CD14-positive monocyte (primary cell): ENCODE measurements at places on chromosomes 5 and 9. TPM values are rescaled to one million over a fixed set of nuclear protein-coding genes. Genes with fewer than 3 reads are reported as not detected.
A peak's percentile ranks its signal among the peaks of the same experiment; 100 is the strongest.

DNA sequence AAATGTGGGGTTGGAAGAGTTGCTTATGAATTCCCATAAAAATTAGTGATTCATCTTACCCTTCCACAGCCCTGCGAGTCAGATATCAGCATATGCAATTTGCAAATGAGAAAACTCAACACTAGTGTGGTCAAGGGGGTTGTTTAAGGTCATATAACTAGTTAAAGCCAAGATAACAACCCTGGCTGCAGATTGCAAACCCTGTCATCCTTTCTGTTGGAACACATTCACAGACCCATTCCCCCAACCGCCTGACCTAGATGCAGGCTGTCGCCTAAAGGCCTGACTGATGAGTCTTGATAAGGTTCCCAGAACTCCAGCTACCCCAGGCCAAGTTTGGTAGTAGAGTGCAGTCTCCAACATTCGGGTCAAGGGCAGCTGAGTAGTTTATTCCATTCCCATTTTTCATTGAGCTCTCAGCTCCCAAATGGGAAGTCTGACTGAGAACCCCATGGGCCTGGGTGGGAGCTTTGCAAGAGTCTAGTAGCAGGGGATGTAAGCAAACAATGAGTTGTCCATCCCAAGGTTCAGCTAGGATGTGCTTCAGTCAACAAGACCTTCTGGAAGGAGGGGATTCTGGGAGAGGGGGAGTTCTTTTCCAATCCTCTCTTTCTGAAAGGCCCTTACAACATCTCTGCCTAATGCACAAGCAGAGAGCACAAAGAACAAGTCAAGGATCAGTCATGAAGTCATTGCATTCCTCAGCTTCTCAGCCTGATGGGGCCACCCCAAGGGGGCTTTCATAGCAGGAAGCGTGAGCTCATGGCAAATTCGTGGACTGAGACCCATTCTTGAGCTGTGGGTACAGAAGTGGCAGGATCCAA is 40.3 kb downstream of the ADAM19 start:
- peak; percentile 22 for DNase-seq

DNA sequence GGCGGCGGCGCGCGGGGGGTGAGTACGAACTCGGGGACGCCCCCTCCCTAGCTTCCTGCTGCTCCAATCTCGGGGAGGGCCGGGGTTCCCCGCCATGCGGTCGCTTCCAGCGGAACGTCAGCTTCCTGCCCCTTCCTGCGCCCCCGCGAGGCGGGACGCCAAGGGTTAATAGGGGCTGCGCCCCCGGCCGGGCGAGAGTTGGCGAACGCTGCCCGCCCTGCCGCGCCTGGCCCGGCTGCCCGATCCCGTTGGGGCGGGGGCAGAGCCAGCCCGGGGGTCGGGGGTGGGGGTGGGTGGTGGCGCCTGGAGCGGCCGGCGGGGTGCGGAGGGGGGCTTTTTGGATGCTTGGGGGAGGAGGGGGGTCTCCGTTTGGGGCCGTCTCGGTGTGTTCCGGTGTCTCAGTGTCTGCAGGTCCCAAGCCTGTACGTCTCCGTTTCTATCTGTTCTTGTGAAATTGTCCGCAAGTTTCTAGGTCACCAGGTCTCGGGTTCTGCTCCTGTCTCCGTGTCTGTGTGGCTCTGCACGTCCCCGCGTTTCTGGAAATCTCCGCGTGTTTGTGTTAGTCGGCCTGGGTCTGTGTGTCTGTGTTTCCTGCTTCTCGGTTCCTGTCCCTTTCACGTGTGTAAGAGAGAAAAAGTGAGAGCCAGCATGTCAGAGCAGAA is 789 bp downstream of the COL27A1 start:
- DNase-seq = no peak

Gene ANGPTL2
- not detected for polyA plus RNA-seq

DNA sequence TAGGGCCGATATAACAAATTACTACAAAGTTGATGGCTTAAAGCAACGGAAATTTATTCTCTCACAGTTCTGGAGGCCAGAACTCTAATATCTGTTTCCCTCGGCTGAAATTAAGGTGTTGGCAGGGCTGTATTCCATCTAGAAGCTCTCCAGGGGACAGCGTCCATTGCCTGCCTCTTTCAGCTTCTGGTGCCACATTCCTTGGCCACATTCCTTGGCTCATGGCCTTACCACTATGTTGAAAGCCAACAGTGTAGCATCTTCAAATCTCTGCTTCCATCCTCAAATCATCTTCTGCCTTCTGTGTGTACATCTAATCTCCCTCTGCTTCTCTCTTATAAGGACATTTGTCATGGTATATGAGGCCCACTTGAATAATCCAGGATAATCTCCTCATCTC is 17.2 kb downstream of the FGF10 start:
- DNase-seq = no peak

DNA sequence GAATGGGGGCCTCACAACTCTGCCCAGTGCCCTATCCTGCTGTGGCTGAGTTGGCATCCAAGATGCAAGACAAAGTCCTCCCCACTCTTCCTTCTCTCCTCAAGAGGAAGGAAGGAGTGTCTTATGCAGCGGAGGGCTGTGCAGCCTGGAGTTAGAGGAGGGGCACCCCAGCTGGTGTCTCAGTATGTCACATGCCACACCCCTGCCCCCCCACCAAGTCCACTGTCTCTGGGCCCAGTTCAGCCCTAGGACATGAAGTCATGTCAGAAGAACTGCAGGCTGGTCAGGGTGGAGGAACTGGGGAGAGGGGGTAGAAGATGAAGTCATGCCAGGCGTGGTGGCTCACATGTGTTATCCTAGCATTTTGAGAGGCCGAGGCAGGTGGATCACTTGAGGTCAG is 28.0 kb upstream of the SLC28A3 start:
- peak; percentile 41 for DNase-seq

GRCh38 chr5:95915999-95916686 is 45.5 kb downstream of the ELL2 start:
- DNase-seq = peak; percentile 27

GRCh38 chr9:26157411-26157810 is 479.2 kb upstream of the TUSC1 start:
- no peak for DNase-seq

DNA sequence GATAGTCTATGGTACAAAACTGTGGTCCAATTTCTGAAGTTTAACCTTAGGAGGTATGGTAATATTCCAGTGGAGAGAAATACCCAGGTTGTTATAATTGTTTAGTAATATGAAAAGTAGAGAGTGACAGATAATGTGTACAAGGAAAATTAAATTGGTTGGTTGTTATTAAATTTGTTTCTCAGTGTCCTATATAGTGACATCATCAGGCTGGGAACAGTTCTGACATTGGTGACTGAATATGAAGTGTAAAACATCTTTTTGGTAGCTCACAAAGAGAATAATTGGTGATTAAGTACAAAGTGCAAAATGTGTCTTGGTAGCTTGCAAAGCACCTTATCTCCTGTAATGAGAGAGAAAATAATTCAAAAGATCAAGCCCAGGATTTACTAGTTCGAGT is 1806.1 kb upstream of the CDH6 start:
- DNase-seq = no peak

Gene F12
- polyA plus RNA-seq = 1.4 TPM

Gene ATOX1
- 89.9 and 142 TPM in 2 replicates for polyA plus RNA-seq

DNA sequence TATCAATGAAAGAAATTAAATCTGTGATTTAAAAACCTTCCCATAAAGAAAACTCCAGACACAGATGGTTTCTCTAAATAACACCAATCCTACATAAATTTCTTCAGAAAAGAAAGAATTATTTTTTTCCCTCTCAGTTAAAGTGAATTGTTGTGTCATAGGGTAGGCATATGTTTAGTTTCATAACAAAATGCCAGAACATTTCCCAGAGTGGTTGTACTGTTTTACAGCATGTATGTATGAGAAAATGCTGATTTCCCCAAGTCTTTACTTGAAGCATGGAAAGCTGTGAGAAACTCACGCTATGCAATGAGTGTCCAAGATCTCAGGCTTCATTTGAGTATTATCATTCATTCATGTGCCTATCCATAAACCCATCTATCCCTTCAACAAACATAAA is 582.5 kb downstream of the ELAVL2 start:
- no peak for DNase-seq

GRCh38 chr5:143390258-143390657 is 13.2 kb downstream of the NR3C1 start:
- DNase-seq = no peak

- no peak for DNase-seq
Observed at GRCh38 chr5:1751864-1752822, 47.5 kb downstream of the MRPL36 start.

- no peak for DNase-seq
Observed at GRCh38 chr5:1014781-1015221, 6.2 kb downstream of the NKD2 start.

Gene PLPP1
- polyA plus RNA-seq = 0.87 and 0.98 TPM in 2 replicates
